ENCODE measurements at places on chromosomes 16 and 17. TPM values are rescaled to one million over a fixed set of nuclear protein-coding genes. Genes with fewer than 3 reads are reported as not detected.
A peak's percentile ranks its signal among the peaks of the same experiment; 100 is the strongest.

- peak; percentile 18 for DNase-seq
These were observed 333 bp downstream of the MAFG start for GRCh38 chr17:81927152-81927652.

DNA sequence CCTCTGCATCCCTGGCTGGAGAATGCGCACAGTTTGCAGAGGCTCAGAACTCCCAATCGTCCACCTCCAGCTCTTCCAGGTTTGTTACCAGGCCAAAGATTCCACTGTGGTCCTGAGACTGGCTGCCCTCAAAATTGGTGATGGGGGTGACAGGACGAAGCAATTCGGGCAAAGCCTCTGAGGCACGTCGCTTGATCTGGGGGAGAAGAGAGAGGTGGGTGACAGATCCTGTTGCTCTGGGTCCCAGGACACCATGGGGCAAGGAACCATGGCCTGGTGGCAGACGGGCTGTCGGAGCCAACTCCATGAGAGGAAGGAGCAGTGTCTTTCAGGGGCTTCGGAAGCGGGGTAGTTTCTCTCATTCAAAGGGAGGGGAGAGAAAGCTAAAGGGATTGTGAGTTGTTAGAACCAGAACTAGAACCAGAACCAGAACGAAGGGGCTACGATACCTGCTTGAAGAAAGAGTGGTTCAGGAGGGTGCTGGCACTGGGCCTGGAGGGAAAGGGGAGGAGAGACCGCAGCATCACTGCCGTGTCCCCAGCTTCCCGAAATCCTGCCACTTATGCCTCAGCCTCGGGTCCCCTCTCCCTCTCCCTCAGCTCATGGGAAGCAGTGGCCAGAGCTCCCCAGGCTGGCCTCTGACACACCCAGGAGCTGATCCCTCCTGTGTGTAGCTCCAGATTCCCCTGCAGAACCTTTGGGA lies 3.8 kb upstream of the LIMD2 start:
- DNase-seq, result no peak

DNA sequence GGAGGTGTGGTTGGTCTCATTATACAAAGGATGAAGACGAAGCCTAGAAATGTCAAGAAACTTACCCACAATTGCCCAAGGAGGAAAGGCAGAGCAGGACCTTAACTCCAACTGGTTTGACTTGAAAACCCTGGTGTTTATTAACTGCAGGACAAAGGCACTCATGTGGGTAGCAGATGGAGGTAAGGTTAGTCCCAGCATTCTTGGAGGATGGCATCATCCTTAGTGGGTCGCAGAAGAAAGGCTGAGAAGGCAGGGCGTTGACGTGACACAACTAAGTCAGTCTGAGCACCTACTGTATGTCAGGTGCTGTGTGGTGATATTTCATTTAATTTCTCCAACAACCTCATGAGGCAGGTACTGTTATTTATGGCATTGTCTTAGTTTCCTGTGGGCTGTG lies 101.3 kb downstream of the HAPSTR1 start:
- DNase-seq, result no peak

Gene CDC6
- total RNA-seq, result 130 TPM

Gene EME1
- 32.9 TPM for total RNA-seq

Gene FADS6
- not detected for total RNA-seq

Gene RND2
- 0.07 TPM for total RNA-seq
